Right kidney (tissue), 9 donors: ENCODE measurements at places on chromosomes 11 and 22.

DNA sequence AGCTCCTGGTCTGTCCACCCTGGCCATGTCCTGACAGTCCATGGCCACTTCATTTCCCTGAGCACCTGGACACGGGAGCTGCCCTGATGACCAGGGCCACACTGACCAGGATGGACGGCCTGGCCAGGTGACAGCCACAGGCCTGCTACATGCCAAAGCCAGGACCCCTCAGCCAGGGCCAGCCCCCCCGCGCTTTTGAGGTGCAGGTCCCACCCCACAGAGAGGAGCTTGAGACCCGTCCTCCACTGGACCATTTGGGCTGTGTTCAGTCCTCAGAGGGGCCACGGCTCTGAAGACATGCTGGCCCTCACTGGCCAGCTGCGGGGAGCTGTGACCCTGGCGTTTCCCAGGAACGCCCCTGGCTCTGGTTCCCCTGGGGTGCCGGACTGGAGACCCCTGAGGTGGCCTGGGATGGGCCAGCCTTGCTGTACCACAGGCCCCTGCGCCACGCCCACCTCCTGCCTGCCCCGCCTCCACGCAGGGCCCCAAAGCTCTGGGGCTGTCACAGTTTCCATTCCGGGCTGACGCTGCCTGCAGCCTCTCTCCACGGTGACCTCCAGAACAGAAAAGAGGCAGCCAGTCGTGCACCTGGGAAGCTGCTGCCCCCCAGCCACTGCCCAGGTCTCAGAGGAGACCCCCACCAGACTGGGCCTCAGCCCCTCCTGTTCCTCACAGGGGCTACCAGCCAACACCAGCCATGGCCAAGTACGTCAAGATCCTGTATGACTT is 18.2 kb downstream of the EPS8L2 start:
- peak; percentile 17 for DNase-seq

DNA sequence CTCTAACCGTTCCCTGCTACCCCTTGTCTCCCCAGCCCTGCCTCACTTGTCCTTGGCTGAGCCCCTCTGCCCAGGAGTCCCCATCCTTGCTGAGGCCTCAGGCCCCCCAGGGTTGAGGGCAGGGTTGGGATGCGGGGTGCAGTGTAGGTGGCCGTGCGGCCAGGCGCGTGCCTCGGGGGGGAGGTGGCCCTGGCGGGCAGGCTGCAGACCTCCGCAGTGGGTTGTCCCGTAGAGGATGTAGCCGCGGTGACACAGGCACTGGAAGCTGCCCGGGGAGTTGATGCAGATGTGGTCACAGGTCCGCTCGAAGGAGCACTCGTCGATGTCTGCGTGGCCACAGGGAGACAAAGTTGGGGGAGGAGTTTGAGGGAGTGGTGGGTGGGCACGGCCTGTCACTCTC is 41.9 kb upstream of the TTLL12 start:
- no peak for DNase-seq

DNA sequence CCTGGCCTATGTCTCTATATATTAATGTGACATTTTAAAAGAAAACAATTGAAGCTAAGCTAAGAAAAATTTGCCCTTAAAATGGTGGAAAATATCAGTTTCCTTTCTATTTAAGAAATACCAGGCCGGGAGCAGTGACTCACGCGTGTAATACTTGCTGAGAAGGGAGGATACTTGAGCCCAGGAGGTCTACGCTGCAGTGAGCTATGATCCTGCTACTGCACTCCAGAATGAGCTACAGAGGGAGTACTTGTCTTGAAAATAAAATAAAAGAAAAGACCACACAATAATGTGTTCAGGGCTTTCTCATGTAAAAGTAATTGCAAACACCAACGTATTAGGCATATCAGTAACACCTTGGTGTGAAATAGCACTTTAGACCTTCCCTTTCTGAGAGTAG is 1.4 kb upstream of the PRSS23 start:
- no peak for DNase-seq

DNA sequence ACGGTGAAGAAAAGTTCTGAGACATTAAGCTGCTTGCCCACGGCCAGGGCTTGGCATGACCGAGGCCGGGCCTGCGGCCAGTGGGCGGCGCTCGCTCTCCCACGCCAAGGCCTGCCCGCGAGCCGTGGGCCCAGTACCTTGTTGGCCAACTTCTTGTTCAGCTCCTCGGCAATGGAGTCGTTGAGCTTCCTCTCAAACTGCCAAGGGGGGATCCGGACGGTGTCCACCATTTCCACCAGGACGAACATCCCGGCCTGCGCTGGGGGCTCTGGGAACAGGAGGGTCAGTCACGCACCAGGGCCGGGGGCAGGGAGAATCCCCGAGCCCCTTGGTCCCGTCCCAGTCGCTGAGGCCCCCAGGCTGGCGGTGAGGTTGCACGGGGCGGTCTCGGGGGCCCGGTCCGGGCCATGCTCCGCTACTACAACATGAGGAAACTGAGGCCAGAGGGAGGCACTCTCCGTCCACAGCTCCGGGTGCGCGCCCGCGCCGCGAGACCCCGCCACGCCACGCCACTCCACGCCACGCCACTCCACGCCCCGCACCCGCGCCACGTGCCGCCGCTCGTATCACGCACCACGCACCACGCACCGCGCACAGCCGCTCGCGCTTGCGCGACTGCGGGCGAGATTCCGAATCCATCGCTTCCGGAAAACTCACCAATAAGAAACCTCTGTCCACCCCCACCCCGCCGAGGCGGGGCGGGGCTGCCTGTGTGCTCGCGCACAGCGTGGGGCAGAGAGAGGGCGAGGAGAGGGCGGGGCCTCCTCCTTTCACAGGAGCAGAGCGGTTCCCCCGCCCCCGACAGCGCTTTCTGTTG is at the start of gene POLR3H:
TSS of gene POLR3H (minus strand) at position 617 of the 817 bp plus-strand sequence. CDS start at position 248, 369 bp downstream.
- DNase-seq, result peak; percentile 86

GRCh38 chr11:45304111-45304991 is 18.2 kb upstream of the SYT13 start:
- no peak for DNase-seq

DNA sequence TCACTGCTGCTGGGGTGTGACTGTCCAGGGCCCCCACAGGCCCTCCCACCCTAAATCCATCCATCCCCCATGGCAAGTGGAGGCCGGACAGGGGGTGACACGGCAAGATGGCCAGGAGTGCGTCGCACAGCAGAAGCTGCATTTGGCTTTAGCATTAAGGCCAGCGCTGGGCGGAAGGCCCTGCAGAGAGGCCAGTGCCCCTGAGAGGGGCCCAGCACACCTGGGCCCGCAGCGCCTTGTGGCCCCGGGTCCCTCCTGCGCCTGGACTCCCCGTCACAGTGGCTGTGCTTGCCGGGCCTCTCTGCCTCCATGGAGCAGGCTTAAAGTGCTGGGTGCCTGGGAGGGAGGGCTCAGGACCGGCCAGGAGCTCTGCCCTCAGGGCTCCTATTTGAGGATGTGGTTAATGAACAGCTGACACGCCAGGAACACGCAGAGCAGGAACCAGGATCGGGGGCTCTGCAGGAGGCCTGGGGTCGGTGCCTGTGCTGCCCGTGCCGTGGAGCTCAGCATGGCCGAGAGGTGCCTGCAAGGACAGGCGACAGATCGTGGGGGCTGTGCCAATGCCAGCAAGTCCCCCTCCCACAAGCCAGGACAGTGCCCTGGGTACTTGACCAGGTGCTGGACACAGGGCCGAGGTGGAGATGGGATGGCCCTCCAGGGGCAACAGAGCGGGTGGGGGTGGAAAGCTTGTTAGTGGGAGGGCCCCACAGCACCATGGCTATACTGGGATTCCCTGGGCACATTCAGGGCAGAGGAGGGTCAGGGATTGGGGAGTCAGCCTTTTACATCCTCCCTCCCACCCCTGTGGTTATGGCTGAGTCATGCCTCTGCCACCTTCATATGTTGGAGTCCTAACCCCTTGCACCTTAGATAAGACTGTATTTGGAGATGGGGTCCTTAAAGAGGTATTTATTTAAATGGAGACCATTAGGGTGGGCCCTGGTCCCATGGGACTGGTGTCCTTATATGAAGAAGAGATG is 30.9 kb upstream of the CARS1 start:
- no peak for DNase-seq

DNA sequence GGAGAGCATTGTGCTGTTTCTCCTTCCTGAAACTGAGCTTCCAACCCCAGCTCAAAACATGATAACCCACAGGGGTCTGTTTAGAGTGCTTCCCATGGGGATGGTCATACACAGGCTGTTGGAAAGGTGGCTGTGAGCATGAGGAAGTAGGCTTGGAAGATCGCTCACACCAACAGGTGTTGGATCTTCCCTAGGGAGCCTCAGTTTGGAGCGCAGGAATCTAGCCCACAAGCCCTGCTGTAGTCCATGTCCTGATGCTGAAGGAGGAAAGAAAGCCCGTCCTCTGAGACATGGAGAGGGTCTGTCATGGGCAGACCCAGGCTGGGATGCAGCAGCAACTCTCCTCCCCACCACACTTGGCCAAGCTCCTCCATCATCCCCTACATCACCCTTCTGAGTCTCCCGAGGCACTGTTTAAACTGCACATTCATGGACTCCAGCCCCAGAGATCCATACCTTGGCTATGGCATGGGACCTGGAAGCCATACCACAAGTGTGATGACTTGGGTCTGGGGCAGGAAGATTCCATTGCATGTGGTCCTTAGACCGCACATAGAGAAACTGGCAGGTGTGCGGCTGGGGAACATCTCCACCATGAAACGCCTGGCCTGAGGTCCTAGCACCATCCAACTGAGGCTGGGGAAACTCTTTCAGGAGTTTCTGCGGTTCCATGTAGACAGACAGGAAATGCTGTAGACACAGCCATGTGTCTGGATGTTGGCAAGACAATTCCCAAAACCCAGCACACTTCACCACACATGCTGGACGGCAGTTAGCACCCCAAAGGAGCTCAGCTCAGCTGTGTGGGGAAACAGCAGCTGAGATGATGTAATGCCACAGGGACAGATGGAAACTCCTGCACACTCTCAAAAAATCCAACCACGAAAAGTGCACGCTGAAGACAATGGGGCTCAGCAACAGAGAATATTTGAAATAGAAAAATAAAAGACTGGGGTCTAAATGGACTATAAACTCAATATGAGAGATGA is 27.6 kb upstream of the TTC12 start:
- no peak for DNase-seq
